Uterus (tissue), 4 donors: ENCODE measurements at places on chromosomes 4 and X. TPM values are rescaled to one million over a fixed set of nuclear protein-coding genes. Genes with fewer than 3 reads are reported as not detected.
A peak's percentile ranks its signal among the peaks of the same experiment; 100 is the strongest.

GRCh38 chr4:85391071-85391470 is 83.9 kb upstream of the ARHGAP24 start:
- no peak for DNase-seq

DNA sequence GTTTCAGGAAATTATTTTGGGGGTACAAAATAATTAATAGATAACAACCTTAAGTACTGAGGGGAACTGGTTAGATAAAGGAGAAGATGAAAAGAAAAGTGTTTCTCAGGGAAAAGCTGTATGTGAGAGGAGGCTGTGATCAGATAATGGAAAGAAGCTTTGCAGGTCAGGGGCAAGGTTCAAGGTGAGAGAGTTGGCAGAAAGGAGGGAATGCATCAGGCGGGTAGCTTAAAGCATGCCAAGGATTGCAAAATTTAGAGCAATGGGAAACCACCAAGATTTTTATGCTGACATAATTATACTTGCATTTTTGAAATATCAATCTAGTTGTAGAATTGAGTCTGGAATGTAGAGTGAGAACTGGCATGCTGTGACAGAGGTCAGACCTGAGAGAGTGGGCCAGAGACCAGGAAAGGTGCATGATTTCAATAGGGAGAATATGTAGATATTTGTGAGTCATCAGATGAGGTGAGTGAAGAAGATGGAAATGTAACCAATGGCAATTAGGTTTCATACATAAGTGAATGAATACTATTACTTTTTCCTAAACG is 508.7 kb downstream of the TRIML1 start:
- no peak for DNase-seq

- no peak for DNase-seq
These were observed 13.5 kb downstream of the PRKX start for GRCh38 chrX:3699821-3700381.

DNA sequence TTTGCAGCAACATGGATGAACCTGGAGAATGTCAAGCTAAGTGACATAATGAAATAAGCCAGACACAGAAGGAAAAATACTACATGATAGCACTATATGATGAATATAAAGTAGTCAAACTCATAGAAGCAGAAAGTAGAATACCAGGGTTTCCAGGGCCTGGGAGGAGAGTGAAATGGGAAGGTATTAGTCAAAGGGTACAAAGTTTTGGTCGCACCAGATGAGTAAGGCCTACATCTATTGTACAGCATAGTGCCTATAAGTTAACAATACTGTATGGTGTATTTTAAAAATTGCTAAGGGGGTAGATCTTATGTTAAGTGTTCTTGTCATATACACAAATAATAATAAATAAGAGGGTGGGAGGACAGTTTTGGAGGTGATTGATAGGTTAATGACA is 41.5 kb downstream of the ENOX2 start:
- DNase-seq, result no peak

DNA sequence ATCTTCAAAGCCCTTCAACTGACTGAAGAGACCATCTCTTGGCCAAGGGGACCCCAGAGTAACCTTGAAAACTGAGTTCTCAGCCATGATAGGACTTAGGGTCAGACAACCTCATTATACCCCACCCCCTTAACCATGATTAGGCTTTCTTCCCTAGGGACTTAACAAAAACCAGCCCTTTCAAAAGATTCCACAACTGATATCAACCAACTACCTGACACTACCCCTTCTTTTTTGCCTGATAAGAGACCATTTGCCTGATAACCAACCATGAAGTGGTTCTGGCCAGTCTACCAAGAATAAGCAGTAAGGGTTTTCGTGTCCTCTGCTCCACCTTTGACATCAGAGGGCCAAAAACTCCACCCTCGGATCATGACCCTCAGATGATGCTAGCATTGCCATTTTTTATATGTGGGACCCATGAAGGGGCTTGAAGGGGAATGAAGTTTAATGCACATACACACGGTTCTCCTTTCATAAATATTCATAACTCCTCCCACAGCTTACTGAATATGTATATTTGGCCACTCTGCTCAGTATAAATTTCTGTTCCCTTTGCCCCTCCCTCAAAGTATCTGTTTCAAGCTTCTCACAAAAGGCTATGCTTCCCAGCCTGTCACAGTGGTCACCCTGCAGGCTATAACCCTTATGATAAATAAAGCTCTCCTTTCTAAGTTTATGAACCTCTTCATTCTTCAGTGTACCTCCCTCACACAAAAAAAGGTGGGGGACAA is 12.3 kb downstream of the TBCK start:
- no peak for DNase-seq

DNA sequence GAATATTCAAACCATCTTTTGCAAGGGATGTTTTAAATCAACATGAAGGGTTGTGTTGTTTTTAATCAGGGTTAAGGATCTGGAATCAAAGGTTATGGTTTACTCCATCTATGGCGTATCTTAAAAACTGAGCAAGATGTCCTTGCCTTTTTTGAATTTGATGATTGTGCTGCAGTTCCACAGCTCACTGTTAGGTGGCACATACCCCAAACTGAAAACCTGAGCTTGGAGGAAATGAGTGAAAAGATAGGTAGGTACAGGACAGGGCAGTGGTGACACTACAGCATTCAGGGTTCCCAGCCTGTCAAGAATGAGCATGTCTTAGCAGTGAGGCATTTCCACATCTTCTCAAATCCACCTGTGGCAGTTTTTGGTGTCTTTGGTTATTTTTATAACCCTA is 13.1 kb upstream of the EOLA1 start:
- no peak for DNase-seq

- no peak for DNase-seq
These were observed 598.5 kb upstream of the SPANXN1 start for GRCh38 chrX:144648788-144649187.

DNA sequence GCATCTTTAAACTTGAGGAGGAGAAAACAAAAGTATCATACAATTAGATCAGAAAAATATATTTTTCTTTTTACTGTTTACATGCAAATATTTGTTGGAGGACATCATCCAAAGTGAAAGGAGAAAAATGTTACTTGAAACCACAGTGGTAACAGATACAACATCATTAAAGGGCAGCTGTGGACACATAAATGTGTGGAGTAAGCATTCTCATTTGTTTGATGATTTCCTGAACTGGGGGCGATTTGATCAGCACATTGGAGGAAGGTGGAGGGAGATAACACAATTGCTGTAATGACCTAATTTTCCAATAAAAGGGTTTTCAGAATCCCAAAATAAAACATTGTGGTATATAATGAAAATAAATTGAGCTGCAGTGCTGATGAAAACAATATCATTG is 314.5 kb upstream of the HS3ST1 start:
- DNase-seq, result no peak

GRCh38 chr4:2172627-2173231 is 69.2 kb downstream of the HAUS3 start:
- no peak for DNase-seq

DNA sequence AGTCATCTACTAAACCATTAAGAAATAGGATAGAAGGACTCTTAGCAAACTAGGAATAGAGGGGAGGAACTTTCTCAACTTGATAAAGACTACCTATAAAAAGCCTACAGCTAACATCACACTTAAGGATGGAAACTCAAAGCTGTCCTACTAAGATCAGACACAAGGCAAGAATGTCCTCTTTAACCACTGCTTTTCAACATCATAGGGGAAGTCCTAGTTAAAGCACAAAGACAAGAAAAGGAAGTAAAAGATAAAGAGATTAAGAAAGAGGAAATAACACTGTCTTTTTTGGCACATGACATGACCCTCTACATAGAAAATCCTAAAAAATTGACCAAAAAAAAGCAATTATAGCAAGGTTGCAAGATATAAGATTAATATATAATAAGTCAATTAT is 136.6 kb downstream of the FBXW7 start:
- no peak for DNase-seq

DNA sequence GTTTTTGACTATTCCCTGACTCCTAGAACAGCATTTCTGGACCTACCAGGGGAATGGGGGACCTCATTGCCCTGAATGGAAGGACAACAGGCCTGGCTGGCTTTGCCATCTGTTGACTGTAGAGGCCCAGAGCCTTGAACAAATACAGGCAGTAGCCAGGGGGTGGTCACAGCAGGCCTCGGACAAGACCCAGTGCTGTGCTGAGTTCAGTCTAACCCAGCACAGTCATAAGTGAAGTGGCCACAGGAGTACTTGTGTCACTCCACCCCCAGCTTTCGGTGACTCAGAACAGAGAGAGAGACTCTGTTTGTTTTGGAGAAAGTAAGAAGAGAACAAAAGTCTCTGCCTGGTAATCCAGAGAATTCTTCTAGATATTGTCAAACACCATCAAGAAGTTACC is 310.0 kb downstream of the PRR32 start:
- no peak for DNase-seq

DNA sequence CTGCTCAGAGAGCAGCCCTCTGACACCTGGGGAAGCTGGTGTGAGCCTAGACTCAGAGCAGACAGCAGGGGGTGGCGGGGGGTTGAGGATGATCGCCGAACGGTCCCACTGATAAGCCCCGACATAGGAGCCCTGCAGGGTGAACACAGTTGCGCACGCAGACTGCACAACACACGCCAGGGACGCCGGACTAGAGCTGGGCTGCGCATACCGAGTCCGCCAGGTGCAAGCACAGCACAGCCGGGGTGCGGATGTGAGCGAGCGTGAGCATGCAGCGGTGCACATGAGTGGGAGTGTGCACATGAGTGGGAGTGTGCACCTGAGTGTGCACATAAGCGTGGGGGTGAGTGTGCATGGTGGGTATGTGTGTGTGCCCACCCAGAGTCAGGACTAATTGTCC is 36.7 kb downstream of the FAM53A start:
- DNase-seq, result no peak

DNA sequence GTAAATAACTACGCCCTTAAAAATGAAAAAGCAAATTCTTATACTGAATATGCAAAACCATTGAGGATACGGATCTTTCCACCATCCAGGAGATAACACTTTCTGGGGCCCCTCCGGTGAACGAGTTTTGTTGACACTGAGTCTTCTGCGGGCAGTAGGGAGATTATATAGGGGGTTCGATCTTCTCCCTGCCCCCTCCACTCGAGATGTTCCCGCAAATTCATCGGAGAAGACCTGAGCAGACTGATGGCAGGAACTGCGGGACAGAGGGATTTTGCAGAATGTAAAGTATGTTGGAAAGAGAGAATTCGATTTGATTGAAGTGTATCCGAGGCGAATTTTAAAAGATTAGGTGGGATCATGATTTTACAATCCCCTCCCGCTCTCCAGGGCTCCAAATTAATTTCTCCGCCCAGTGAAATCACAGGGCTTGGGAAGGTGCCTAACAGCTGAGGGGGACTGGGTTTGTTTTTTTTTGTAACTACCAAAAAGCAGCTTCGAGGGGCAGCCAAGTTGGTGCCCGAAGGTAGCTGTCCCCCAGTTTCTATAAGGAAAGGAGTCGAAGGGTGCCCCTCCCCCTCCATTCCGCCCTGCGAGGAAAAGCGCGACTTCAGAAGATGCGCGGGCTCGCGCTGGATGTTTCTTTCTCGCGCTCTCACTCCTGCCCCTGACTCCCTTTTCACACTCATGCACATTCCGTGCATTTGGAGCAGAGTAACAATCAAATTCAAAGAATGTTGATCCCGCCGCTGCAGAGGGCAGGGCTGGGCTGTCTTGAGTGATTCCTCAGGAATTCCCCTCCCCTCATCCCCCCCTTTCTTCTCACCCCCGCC is 1.2 kb downstream of the TMEM255A start:
- DNase-seq, result peak; percentile 25

DNA sequence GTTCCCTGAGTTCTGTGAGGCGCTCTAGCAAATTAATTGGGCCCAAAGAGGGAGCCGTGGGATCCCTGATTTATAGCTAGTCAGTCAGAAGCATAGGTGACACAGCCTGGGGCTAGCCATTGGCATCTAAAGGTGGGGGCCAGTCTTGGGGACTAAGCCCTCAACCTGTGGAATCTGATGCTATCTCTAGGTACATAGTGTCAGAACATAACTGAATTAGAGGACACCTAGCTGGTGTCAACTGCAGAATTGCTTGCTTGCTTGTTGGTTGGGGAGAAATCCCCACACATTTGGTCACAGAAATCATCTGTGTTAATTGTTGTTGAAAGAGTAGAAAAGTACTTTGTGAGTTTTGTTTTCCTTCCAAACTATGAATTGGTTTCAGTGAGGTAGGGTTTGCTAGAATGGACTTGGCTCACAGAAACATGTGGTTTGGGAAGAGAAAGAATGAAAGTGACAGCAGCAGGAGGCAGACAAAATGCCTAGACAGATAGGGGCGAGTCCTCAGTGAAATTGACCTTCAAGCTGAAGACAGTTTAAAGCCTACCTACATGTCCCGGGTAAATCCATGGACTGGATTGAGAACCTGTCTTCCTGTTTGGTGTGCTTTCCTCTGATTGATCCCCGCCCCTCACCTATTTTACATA is 12.8 kb upstream of the GPR82 start:
- DNase-seq, result no peak

- peak; percentile 54 for DNase-seq
These were observed 723 bp downstream of the DHX15 start for GRCh38 chr4:24583451-24584210.

GRCh38 chrX:83501530-83501929 is 6.6 kb upstream of the POU3F4 start:
- no peak for DNase-seq

- no peak for DNase-seq
These were observed 53.8 kb downstream of the CPLX1 start for GRCh38 chr4:772118-772517.

DNA sequence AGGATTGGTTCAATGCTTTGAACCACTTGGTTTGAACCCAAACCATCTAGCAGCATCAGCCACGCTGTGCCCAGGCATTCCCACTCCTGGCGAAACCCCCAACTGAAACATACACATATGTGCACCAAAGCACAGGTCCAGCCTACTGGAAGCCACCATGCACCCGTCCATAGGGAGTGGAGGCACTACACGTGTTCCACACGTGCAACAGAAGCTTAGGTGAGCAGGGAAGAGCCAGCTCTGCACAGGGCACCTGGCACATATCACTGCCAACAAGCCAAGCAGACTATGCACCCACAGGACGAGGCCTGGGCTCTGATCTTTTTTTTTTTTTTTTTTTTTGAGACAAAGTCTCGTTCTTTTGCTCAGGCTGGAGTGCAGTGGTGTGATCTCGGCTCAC is 66.3 kb upstream of the GPR78 start:
- no peak for DNase-seq

GRCh38 chr4:100876546-100876945 is 358.7 kb upstream of the EMCN start:
- no peak for DNase-seq

- no peak for DNase-seq
These were observed 803.6 kb downstream of the GLUD2 start for GRCh38 chrX:121851033-121851432.

- no peak for DNase-seq
These were observed 53.6 kb upstream of the FGFBP2 start for GRCh38 chr4:16016536-16016935.

GRCh38 chr4:79331126-79331876 is 5.4 kb upstream of the NAA11 start:
- no peak for DNase-seq

Gene FAM9B
- 4.4 TPM for total RNA-seq

Gene KCTD8
- 2.4 TPM for total RNA-seq

Gene SMPX
- total RNA-seq, result not detected

Gene TENT5D
- total RNA-seq, result not detected

Gene DGKQ
- 12.0 TPM for total RNA-seq

Gene AMBN
- not detected for total RNA-seq

Gene TXK
- total RNA-seq, result 3.1 TPM

Gene KLKB1
- total RNA-seq, result 0.62 TPM

Gene SSX1
- not detected for total RNA-seq
